ENCODE measurements at places on chromosomes 1 and 21.
A peak's percentile ranks its signal among the peaks of the same experiment; 100 is the strongest.

- no peak for DNase-seq
Observed at GRCh38 chr1:64505232-64505943, 35.5 kb downstream of the CACHD1 start.

GRCh38 chr1:46646331-46646730, 21.8 kb downstream of the ATPAF1 start:
- DNase-seq = no peak

GRCh38 chr1:244427647-244428046, 24.1 kb downstream of the ADSS2 start:
- DNase-seq = no peak

DNA sequence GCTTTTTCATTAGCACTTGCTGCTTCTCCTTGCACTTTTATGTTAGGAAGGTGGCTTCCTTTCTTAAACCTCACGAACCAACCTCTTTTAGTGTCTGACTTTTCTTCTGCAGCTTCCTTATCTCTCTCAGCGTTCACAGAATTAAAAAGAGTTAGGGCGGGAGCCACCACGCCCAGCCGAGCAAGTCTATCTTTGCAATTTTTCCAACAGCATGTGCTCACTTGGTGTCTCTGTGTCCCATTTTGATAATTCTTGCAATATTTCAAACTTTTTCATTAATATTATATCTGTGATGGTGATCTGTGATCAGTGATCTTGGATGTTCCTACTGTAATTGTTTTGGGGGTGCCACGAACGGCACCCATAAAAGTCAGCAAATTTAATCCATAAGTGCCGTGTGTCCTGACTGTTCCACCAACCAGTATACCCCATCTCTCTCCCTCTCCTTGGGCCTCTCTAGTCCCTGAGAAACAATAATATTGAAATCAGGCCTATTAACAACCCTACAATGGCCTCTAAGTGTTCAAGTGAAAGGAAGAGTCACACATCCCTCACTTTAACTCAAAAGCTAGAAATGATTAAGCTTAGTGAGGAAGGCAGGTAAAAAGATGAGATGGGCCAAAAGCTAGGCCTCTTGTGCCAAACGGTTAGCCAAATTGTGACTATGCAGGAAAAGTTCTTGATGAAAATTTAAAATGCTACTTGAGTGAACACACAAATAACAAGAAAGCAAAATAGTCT, 15.9 kb upstream of the ITPKB start:
- no peak for DNase-seq

DNA sequence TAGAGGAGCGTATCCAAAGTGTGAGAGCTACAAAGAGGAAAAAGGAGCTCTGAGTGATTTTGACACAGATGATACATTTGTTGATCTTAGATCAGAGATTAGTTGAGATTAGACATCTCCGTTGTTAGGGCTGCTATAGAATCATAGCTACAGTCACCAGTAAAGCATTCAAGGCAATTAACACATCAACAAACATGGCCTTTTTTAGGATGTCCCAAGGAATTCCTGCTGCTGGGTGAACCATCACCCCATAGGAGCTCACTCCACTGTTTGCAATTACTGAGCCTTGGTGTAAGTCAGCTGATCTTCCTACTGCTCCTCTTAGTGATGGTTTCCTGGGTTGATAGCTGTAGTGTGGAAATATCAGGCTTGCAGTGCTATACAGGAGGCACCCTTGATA, 6.7 kb upstream of the RSRP1 start:
- DNase-seq = no peak

DNA sequence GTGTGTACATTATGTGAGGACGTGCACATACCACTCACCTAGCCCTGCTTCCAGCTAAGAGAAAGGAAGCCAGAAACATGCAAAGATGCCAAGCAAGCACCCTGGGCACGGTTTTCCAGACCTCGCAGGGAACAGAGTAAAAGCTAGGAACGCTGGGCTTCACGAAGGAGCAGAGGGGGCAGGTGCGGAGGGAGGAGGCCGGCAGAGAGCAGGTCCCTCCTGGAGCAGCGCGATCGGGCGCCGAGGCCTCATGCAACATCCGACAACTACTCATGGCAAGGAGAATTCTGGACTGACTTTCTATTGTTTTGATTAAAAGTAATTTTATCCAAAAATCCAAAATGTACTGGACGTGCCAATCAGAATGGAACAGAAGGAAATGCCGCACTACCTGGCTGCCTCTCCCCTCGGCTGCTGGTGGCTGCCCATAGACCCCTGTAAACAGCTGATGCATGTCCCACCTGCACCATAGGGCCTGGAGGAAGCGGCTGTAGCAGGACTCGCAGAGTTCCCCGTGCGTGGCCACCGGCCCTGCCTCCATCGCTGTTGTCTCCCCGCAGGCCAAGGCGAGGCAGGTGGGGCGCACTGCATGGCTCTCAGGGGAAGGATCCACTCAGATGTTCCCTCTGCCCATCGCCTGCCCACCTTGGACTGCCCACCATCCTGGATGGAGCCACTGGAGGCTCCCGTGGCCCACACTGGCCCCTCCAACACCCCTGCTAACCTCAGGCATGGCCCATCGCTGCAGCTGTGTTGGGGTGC, 93.5 kb downstream of the WDR4 start:
- DNase-seq = no peak

DNA sequence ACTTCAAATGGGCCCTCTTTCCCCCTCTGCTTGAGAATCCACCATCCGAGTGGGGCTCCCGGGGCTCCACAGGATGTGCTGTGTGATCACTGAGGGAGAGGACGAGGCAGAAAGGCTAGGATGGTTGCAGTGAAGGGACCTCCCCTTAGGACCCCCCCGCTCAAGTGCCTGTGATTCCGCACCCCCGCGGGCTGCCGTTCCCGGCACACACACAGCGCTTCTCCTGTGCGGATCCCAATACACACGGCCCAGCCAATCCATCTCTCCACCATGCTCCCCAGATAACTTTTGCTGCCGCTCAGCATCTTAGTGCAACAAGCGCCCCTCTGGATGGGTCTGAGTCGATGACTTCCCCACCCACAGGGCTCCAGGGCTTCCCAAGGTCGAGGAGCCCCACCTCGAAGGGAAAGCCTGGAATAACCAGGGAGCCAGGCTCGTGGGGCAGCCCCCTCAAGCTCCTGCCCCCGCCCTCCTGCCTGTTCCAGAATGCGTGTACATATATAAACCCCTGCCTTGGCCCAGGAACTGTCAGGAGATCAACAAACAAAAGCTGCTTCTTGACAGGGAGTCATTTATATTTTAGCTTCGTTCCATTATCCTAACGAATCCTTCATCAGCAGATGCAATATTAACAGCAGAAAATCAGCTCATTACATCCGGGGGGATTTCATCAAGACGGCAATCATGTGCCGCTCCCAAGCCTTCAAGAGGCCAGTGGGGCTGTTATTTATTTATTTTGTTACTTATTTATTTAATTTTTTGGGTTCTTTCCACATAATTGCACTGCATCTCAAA, 83.7 kb downstream of the CASZ1 start:
- DNase-seq = no peak

DNA sequence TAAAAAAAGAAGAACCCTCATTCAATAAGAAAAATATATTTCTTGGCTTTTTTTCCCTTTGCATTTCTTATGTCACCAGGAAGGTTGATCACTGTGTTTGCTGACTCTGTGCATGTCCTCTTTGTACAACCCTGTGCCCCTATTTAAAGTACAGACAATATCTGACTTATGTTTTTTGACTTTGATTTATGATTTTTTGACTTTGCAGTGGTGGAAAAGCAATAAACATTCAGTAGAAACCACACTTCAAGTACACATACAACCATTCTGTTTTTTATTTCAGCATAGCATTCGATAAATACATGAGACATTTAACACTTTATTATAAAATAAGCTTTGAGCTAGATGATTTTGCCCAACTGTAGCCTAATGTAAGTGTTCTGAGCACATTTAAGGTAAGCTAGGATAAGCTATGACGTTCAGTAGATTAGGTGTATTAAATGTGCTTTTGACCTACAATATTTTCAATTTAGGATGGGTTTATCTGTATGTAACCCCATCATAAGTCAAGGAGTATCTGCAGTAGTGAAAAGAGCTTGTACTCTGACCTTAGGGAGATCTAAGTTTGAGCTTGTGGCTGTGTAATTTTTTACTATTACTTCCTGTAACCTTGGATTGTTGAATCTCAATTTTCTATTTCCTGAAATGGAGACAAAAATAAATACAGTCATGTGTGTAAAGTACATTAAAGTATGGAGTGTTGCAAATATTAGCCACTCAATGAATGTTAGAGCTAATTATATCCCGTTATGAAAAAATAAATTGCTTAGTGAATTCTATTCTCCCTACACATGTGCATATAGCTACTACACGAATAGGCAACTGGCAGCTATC, 1.2 kb downstream of the RNASEL start:
- no peak for DNase-seq

DNA sequence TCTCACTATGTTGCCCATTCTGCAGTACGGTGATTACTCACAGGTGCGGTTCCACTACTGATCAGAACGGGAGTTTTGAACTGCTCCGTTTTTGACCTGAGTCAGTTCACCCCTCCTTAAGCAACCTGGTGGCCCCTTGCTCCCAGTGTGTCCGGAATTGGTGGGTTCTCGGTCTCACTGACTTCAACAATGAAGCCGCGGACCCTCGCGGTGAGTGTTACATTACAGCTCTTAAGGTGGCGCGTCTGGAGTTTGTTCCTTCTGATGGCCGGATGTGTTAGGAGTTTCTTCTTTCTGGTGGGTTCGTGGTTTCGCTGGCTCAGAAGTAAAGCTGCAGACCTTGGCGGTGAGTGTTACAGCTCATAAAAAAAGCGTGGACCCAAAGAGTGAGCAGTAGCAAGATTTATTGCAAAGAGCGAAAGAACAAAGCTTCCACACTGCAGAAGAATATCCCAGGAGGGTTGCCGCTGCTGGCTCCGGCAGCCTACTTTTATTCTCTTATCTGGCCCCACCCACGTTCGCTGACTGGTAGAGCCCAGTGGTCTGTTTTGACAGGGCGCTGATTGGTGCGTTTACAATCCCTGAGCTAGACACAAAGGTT, 17.6 kb upstream of the PARP1 start:
- DNase-seq = no peak

DNA sequence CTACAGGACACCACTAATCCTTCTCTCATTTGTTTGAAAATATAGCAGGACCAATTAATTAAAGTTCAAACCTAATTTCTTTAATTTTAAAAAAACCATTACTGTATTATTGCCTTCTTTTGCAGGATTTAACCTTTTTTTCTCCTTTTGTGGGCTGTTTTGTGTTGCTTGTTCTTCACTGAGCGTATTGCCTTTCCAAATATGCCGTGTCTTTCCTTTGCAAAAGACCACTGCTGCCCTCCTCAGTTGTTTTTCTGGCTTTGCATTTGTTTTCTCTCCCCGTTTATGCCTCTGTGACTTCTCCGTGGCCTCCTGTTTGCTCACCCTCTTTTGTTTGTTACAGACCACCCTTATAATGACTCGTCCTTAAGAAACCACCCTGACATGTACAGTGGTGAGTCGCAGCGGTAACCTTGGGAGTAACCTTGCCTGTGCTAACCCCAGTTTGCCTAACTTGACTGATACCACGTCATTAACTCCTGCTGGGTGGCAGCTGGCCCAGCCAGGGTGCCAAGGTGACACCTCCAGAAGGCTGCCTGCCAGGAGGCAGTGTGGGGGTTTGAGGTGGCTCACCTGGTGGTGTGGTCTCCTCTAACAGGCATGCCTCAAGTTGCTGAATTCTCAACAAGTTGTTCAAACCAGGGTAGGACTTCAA, 81.1 kb upstream of the CNTN2 start:
- DNase-seq = no peak

GRCh38 chr1:56644919-56645676, at the start of gene PRKAA2:
PRKAA2 (plus strand) TSS chr1:56645314; CDS start chr1:56645388, 74 bp downstream.
- peak; percentile 33 for DNase-seq
